ENCODE measurements at places on chromosomes 5 and 9.

GRCh38 chr5:6708814-6709213 lies 4.4 kb upstream of the TENT4A start:
- DNase-seq = no peak

DNA sequence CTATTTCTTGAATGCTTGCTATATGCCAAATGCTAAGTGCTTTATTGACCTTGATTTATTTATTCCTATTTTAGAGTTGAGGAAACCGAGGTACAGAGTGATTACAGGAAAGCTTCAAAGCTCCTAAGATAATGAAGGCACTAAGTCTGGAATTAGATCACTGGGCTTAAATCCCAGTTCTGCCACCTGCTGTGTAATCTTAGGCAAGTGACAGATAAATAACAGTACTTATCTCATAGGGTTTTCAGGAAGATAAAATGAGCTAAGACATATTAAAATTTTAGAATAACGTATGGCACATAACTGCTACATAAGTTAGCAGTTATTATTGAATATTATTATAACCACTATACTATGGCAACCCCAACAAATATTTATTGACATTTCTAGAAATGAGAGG lies 843.8 kb downstream of the DTWD2 start:
- no peak for DNase-seq

DNA sequence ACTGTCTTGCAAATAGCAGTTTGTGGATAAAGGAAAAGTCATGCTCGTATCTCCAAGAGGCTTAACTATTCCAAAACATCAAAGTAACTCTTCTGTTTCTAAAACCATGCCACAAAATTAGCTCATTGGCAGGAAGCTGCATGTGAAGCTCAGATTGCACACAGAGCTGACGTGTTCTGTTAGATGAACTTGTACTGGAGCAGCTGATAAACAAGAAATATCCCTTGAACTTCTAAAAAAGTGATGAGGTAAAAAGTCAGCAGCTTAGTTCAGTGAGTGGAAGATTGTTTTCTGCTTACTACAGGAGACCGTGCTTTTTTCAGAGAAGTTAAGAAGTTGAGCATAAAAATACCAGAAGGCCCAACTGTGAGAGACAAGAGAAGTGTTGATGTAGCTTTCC lies 113.2 kb downstream of the SLC12A2 start:
- no peak for DNase-seq

- no peak for DNase-seq
Observed at GRCh38 chr5:163505049-163505367, 411 bp upstream of the MAT2B start.

DNA sequence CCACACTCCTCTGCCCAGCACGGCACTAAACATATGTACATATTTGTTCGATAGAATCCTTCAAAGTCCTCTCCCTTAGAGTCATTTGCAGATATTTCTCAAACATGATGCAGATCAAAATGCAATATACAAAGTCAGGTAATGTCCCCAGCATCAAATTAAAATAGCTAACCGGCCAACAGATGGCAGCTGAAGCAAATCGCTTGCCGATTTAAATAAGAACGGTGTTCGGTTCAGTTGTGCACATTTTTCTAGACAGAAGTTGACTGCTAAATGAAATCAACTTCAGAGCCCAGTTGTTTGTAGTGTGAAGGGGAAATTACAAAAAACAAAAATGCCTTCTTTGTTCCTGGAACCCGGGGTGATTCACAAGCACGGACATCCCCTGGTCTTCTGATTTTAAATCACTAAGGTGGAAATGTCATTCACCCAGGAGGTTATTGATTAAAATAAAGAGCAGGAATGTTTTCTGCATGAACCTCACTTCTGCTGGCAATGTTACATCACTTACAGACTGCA lies 219.2 kb downstream of the EBF1 start:
- no peak for DNase-seq

DNA sequence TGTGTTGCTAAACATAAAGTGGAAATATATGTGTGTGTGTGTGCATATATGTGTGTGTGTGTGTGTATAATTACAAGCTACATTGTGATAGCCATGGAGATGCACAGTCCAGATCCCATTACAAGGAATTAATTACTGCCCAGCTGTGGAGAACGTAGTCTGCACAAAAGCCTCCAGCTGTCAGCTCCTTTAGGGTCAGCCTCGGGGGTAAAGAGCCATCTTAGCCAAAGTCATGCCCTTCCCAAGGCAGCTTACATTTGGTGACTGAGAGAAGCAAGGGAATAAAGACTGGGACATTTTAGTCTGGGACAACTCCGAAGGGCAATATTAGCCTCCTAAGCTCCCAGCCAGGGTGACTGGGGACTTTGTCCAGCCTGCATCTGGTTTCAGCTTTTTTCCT lies 21.9 kb upstream of the FOCAD start:
- DNase-seq = no peak

GRCh38 chr9:124256517-124257069 lies 1.2 kb upstream of the NEK6 start:
- DNase-seq = no peak

Data from HL-60 (cell line).